ENCODE measurements at places on chromosomes 6 and 20.
A peak's percentile ranks its signal among the peaks of the same experiment; 100 is the strongest.

DNA sequence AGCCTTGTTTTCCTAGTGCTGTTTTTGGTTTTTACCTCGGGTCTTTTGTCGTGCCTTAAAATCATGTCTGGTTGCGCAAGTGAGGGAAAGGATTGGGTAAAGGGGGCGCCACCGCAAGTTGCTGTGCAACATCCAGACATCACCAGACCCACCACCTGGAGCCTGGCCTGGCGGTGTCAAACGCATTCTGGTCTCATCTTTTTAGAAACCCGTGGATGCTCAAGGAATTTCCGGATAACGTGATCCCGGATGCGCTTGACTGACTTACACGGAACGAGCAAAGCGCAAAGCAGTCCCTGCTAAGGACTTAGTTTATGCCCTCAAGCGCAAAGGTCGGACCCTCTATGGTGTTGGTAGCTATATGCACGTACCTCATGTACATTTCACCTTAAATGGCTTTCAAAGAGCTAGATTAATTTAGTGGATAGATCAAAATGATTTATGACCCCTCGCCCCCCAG is 105.2 kb downstream of the OR2B2 start:
- DNase-seq = peak; percentile 55

GRCh38 chr20:34045930-34046725 is 52.4 kb downstream of the RALY start:
- DNase-seq = no peak

DNA sequence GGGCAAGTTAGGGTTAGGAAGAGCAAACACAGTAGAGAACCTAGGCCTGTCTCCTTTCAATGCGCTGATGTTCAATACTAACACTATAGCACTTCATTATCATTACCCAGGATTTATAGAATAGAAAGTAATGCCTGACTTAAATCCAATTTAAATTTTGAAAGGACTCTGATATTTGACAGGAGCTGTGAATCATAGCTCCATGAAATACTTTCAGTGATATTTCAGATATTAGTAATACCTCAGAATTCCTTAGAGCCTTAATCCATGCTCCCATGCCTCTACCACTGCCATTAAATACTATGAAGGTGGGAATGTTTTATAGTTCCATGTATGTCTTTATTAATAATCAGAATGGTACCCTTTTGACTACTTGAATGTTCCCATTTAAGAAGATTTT is 530.2 kb downstream of the BCKDHB start:
- DNase-seq = no peak

DNA sequence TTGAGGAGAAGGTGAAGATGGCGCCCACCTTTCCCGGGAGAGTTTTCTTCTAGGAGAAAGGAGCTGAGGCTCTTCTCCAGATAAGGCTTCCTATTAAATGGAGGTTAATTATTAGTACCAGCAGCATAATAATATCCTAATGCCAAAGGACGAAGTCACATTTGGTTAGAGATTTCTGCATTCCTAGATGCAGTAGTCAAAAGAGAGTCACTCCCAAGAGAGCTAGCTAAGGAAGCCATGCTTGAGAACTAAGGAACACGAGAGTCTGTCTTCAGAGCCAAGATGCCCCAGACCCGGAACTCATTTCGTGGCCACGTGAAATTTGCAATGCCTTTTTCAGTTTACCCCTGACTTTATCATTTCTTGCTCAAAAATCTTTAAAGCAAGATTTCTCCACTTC is 132.7 kb downstream of the TSHZ2 start:
- DNase-seq = no peak

GRCh38 chr6:125834348-125834747 is 43.6 kb downstream of the NCOA7 start:
- no peak for DNase-seq

DNA sequence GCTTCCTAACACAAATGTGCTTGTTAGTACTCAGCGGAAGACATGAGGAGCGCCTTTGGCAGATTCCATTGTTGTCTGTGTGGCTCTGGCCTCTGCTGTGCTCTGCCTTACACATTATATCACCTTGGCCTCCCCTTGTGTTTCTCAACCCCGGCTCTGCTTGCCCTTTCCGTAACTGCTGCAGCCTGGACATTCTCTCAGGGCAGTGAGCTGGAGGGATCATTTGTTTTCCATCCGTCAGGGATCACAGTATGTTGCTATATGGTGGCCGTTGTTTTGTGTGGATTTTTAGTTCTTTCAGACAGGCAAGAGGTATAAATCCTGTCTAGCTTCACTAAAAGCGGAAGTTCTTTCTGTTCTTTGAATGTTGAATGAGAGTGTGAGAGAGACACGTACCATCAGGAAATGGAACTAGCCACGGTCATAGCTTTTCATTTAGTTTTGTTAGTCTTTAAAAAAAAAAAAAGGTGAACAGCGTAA is 175.1 kb downstream of the JARID2 start:
- no peak for DNase-seq

- DNase-seq = no peak
Observed at GRCh38 chr6:13990796-13991195, 66.0 kb downstream of the RNF182 start.

GRCh38 chr6:4435981-4436445 is 300.6 kb upstream of the ECI2 start:
- no peak for DNase-seq

GRCh38 chr6:167805349-167806060 is 21.2 kb upstream of the AFDN start:
- no peak for DNase-seq

- DNase-seq = no peak
Observed at GRCh38 chr20:40443753-40444152, 245.3 kb downstream of the MAFB start.

- DNase-seq = no peak
Observed at GRCh38 chr6:44498436-44498835, 110.9 kb downstream of the CDC5L start.

- DNase-seq = no peak
Observed at GRCh38 chr6:137602313-137603197, 108.4 kb upstream of the OLIG3 start.

- DNase-seq = no peak
Observed at GRCh38 chr6:138818496-138819194, 22.8 kb downstream of the ECT2L start.

- DNase-seq = no peak
Observed at GRCh38 chr6:158556113-158556512, 3.8 kb upstream of the TMEM181 start.

- no peak for DNase-seq
Observed at GRCh38 chr6:21438237-21438985, 155.1 kb upstream of the SOX4 start.

- DNase-seq = peak; percentile 54
Observed at GRCh38 chr20:32155017-32155981, 45.8 kb downstream of the TM9SF4 start.

DNA sequence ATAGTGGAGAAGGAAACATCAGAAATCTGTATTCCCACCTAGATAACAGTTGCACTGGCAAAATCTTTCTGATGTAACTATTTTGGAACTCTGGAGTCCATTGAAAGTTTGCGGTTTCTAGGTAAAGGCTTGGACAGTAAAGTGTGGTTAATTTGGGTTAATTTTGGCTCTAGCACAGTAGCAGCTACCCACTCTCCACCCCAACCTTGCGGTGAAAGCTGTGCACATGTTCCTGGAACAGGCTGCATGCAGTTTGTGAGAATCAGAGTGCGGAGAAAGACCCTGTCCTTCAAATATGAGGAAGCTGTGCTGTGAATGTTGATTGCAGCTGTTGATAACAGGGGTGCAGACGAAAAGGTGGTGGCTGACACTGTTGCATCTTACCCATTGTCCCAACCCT is 38.4 kb downstream of the SMOC2 start:
- no peak for DNase-seq

GRCh38 chr6:106380407-106380806 is 19.9 kb downstream of the CRYBG1 start:
- DNase-seq = no peak

- no peak for DNase-seq
Observed at GRCh38 chr6:84227044-84227433, 404 bp downstream of the CEP162 start.

- DNase-seq = peak; percentile 69
Observed at GRCh38 chr20:51800872-51801121, 1.5 kb downstream of the SALL4 start.

- DNase-seq = no peak
Observed at GRCh38 chr6:48658915-48659314, 547.9 kb upstream of the PTCHD4 start.

DNA sequence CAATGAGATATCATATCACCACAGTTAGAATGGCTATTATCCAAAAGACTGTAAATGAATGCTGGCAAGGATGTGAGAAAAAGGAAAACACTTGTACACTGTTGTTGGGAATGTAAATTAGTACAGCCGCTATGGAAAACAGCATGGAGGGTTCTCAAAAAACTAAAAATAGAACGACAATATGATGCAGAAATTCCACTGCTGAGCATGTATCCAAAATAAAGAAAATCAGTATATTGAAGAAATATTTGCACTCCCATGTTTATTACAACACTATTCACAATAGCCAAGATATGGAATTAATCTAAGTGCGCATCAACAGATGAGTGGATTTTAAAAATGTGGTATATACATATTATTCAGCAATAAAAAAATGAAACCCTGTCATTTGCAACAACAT is 898.9 kb upstream of the MAN1A1 start:
- no peak for DNase-seq

DNA sequence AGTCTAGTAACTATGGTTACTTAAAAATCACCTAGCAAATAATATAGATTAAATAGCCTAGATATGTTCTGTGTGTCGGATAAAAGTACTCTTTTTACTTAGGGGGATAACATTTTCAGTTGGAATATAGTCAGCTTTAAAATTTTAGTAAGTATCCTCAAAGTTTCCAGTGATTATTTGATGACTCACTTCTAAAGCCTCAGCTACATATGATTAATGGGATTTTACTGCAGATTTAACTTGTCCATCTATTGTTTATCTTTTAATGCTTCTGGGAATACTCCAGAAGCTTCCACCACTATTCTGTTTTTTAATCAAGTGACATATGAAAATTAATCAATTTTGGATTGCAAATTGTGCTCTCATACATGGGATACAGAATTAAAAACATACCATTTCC is 8.7 kb upstream of the TENT5A start:
- DNase-seq = no peak

GRCh38 chr20:38523697-38524096 is 51.1 kb downstream of the RALGAPB start:
- no peak for DNase-seq

DNA sequence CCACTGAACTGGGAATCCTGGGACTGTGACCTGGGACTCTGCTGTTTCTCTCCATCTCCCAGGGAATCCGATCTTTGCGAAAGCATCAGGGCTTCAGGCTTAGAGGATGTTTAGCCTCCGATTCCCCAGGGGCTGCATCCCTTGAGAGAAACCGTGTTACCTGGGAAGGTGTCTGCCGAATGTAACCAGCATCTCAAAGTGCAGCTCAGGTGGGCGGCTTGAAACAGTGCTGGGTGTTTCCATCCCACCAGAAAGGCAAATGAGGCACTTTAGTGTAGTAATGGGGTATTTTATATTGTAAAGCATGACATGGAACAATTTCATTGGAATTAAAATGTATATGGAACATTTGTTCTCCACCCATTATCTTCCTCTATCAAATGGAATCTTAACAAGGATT is 15.2 kb downstream of the CDH4 start:
- no peak for DNase-seq

GRCh38 chr20:38224531-38224930 is 36.0 kb downstream of the KIAA1755 start:
- no peak for DNase-seq

DNA sequence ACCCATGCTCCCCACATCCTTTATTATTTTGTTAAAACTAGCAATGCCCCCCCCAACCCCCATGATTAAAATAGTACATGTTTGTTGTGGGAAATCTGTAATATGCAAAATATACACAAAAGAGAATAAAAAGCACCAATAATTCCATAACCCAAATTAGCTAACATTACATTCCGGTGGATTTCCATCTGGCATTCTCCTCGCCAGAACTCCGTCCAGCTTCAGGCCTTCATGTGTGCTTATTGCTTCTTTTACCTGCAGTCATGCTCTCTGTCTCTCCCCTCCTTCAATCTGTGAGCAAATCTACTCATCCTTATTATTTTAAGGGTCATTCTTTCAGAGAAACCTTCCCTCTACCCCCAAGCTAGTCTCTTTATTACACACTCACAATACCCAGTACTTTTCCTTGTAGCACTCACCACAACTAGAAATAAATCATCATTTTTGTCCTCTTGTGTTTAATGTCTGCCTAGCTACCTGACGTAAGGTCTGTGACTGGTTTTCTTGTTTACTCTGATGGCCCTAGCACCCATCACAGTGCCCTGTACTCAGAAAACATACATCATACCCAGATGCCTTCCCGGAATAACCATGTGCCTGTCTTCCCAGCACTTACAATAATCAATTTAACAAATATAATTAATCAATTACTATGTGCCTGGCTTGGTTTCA is 25.6 kb upstream of the IER3 start:
- DNase-seq = peak; percentile 28

- no peak for DNase-seq
Observed at GRCh38 chr20:43895235-43895634, 19.4 kb upstream of the TOX2 start.

DNA sequence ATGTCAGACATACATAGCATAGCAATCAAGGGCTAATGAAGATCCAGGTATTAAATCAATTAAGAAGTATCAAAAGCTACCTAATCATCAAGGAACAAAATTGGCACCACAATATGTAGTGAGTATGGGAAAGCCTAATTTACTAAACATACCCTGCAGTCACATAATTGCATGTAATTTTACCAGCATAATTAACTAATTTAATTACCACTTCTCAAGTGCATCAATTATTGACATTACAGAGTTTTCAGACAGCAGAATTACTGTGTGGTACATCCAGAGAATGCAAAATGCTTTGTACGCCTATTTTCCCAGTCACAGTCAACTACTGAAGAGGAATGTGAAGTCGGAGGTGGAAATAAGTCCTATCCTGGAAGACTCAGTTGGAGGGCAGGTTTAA is 279.0 kb upstream of the ID4 start:
- DNase-seq = no peak

DNA sequence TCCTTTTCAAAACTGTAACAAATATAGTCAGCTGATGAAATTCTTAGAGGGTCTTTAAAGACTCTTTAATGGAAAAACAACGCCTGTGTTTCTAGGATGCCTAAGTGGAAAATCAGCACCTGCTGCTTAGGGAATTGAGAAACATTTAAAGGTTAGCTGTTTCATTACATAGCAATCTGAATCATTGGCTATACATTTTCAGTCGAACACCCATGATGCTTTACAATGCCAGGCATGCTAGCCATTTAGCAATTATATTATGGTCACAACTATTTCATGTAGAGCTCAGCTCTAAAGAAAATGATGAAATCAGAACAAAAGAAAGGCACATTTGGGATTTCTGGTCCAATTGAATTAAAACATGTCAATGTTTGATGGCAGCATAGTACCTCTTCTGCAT is 270.3 kb upstream of the SYNCRIP start:
- DNase-seq = no peak

- no peak for DNase-seq
Observed at GRCh38 chr6:35305117-35305516, 7.5 kb downstream of the DEF6 start.

Measured in SK-N-SH (cell line).